ENCODE measurements at places on chromosomes 13 and 19.

- no peak for DNase-seq
These were observed 24.0 kb downstream of the FGF9 start for GRCh38 chr13:21694831-21695230.

- no peak for DNase-seq
These were observed 4.2 kb downstream of the LILRB5 start for GRCh38 chr19:54252845-54253244.

- DNase-seq: no peak
These were observed 13.0 kb downstream of the ERCC2 start for GRCh38 chr19:45357445-45357783.

- no peak for DNase-seq
These were observed 199.8 kb downstream of the DNAJC15 start for GRCh38 chr13:43223216-43223615.

GRCh38 chr19:56167064-56167578, 8.7 kb upstream of the GALP start:
- DNase-seq: no peak

- DNase-seq: no peak
These were observed 1.5 kb downstream of the CD22 start for GRCh38 chr19:35330475-35330874.

DNA sequence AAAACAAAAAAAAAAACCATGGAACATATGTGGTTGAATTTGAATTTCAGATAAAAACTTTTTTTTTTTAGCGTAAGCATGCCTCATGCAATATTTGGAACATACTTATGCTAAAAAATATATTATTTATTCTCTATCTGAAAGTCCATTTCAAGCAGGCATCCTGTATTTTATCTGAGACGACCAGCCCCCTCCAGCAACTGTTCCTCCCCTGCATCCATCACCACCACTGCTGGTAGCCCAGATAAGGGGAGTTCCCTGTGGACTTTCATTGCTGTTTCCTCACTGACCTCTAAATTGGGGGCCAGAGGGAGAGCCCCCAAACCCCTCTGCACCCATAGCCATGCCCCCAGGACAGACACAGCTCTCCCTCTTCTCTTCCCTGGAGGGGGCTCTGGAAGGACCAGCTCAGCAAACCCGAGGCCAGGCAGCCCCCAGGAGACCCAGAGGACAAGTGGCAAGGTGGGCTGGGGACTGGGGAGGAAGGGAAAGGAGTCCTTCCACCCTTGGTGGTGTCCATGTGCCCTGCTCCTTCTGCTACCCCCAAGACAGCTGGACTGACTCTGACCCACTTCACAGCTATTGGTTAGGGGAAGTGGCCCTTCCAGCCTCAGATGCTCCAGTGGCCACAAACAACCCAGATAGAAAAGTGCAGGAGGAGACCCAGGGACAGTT, 6.6 kb upstream of the SIGLEC12 start:
- DNase-seq: no peak

All from left lobe of liver (tissue), 2 donors.